ENCODE measurements at places on chromosomes 3 and 15.

DNA sequence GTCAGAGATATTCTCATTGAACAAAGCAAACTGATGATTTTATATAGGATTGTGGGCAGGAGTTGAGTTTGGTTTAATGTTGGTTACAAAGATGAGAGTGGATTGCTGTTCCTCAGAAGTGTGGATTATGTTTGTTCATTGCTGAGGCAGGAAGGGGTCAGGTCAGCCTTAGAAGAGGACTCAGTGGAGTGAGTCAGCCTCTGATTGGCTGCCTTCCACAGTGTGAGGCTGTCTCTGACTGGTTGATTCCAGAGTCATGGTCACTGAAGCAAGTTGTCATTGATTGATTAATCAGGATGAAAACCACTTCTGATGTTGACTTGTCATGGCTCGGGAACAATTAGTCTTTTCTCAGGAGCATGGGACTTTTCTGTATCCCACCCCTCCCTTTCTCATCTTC lies 36.2 kb downstream of the KBTBD12 start:
- no peak for DNase-seq

GRCh38 chr15:95646484-95647273 lies 683.8 kb upstream of the NR2F2 start:
- DNase-seq: no peak

GRCh38 chr3:64267721-64268604 lies 42.7 kb upstream of the PRICKLE2 start:
- no peak for DNase-seq

DNA sequence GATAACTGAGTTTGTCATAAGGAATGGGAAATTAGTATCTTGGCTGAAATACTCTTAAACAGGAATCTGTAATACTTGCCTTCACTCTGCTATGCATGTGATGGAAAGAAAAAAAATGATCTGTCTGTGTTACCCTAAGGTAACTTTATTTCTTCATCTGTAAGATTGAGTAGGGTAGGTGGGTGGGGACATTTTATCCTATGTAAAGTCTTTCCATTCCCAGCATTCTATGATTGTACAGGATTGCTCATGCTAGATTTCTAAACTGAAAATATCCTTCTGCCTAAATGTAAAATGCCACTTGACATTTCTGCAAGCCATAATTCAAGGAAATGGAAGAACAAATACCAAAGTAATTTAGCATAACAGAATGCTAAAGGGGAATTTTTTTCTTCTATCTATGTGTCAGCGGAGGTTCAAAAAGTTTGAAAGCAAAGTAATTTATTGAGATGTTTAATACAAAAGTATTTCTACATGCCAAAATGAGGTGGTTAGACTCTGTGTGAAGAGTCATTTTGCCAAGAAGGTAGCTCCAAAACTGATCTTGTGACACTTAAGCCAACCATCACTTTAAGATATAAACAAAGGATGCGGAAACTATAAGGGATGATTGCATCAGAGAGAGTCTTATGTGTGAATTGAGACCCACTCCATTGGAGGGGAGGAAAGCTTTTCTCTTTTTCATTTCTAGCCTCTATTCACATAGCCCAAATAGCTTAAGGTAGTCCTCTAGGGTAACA lies 46.6 kb upstream of the SERPINI2 start:
- DNase-seq: no peak

- no peak for DNase-seq
Observed at GRCh38 chr3:144350125-144350524, 378.5 kb downstream of the DIPK2A start.

GRCh38 chr3:46907271-46907670 lies 29.8 kb downstream of the PTH1R start:
- DNase-seq: no peak

DNA sequence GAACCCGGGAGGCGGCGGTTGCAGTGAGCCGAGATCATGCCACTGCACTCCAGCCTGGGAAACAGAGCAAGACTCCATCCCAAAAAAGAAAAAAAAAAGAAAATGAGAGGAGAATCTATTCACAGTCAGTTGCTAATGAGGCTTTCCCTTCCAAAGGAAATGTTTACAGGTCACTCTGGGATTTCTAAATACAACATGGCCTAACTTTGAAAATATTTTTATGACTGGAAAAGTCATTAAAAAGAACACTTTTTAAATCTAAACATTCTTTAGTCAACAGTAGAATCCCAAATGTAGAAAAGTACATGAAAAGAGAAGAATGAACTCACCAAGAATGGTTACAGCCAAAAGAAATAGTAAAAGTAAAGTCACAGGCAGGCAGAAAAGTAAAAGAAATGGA lies 78.6 kb downstream of the PLD1 start:
- no peak for DNase-seq

- DNase-seq: no peak
Observed at GRCh38 chr3:141218162-141218835, 13.3 kb upstream of the PXYLP1 start.
